Activated CD8-positive, alpha-beta T cell treated with anti-CD3 and anti-CD28 coated beads for 36 hours (primary cell): ENCODE measurements at places on chromosomes 3 and 15.
A peak's percentile ranks its signal among the peaks of the same experiment; 100 is the strongest.

DNA sequence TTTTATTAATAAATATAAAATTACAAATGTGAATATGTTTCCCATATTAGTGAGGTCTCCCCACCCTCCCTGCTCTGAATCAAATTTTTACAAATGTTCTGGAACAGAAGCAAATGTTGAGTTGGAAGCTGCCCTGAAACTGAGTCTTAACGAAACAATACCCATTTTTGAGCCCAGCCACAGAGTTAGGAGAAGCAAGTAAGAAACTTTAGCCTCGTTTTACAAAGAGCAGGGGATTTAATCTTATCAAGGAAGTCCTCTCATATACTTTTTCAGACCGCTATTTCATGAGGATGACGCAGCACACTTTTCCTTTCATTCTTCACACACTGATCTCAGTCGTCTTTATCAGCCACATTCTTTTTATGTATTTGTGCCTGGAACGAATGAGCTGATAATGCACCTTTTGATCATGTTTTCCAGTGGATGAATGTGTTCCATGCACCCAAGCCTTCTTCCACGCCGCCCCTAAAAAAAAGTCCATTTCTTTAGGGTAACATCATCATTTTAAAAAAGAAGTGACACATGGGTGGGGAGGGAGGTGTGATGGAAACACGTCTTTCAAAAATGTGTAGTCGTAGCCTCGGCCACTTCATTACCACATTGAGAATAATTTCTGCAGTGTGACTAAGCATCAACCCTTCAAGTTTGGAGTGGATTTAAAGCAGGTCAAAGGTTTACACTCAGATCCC, 48.1 kb downstream of the SETMAR start:
- DNase-seq, result peak; percentile 47

GRCh38 chr3:45896956-45897355, 10.6 kb downstream of the CCR9 start:
- DNase-seq, result no peak

DNA sequence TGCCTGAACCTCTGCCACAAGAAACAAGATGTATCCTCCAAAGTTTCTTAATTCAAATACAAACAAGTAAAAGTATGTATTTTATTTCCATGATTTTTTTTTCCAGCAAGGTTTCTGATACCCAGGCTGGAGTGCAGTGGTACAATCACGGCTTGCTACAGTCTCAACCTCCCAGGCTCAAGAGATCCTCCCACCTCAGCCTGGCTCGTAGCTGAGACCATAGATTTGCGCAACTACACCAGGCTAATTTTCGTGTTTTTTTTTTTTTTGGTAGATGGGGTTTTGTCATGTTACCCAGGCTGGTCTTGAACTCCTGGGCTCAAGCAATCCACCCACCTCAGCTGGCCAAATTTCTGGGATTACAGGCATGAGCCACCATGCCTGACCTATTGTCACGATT, 12.2 kb upstream of the VEPH1 start:
- DNase-seq, result no peak

DNA sequence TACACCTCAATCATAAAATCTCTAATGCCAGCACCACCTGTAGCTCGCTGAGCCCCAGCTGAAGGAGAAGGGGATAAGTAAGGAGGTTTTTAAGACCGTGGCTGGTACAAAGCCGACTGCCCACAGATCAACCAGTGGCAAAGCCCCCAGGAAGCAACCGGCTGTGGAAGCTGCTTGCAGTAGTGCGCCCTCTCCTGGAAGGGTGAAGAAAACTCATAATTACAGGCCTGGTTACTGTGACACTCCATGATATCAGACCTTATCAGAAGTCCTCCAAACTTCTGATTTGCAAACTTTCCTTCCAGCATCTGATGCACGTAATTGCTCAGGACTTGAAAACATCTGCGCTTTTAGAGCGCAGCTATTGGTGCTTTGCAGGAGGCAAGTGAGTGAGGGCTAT, 63.1 kb upstream of the MCTP2 start:
- DNase-seq, result peak; percentile 20

GRCh38 chr3:177438596-177439220, 241.4 kb upstream of the TBL1XR1 start:
- no peak for DNase-seq

DNA sequence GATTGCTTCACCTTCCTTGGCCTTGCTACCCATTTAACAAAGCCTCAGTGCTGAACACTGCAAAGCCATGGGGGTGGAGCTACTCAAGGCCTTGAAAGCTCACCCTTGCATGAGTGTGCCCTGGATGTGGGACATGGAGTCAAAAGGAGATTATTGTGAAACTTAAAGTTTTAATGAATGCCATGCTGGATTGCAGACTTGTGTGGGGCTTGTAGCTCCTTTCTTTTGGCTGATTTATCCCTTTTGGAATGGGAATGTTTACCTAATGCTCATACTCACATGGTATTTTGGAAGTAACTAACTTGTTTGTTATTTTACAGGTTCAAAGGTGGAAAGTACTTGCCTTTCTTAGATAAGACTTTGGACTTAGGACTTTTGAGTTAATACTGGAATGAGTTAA, 538.5 kb upstream of the NECTIN3 start:
- DNase-seq, result no peak

DNA sequence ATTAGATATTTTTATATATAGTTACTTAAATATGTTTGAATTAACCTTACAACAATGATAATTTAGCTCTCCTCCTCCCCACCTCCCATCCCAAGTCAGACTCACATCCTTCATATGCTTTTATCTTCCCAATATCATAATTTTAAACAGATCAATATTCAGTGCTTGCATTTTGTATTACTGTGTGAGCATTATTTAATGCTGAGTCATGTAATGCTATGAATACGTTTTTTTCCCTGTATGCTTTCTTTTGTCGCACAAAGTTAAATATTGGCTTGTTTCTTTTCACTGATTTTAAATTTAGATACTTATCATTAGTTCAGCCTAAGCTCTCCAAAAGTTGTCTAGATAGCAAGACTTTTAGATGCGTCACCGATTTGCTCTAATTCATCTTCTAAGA, 471.6 kb upstream of the SGO1 start:
- no peak for DNase-seq

GRCh38 chr3:37129871-37130270, 44.5 kb downstream of the LRRFIP2 start:
- no peak for DNase-seq

- DNase-seq, result no peak
Observed at GRCh38 chr3:79063624-79064023, 704.2 kb downstream of the ROBO1 start.

- peak; percentile 11 for DNase-seq
Observed at GRCh38 chr3:9078561-9079240, 115.4 kb upstream of the RAD18 start.

- peak; percentile 40 for DNase-seq
Observed at GRCh38 chr15:101121511-101122090, 130.2 kb downstream of the CHSY1 start.

GRCh38 chr15:42101861-42102260, 7.5 kb upstream of the PLA2G4D start:
- no peak for DNase-seq

GRCh38 chr3:4271834-4272233, 31.3 kb upstream of the SETMAR start:
- DNase-seq, result no peak

- no peak for DNase-seq
Observed at GRCh38 chr3:69292185-69292584, 93.7 kb downstream of the FRMD4B start.

DNA sequence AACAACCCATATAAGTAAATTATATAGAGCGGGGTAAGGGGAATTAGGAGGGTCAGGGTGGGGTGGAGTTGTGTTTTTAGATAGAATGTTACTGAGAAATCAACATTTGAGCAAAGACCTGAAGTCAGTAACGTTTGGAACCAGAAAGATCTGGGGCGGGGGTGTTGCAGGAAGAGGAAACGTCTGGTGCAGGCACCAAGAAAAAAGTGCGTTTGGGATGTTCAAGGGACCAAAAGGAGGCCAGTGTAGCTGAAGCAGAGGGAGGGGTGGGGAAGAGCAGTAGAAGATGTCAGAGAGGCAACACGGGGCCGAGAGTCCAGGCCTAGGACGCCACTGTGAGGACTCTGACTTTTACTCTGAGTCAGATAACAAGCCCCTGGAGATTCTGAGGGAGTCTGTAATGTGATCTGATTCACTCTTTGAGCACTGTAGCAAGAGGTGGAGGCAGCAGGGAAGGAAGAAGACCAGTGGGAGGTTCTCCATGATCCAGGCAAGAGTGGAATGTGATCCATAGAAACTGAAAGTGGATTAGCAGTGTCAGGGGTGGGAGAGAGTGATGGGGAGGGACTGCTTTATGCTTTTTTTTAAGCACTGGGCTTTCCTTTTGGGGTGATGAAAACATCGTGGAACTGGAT, 179.3 kb upstream of the CHRM5 start:
- DNase-seq, result no peak

DNA sequence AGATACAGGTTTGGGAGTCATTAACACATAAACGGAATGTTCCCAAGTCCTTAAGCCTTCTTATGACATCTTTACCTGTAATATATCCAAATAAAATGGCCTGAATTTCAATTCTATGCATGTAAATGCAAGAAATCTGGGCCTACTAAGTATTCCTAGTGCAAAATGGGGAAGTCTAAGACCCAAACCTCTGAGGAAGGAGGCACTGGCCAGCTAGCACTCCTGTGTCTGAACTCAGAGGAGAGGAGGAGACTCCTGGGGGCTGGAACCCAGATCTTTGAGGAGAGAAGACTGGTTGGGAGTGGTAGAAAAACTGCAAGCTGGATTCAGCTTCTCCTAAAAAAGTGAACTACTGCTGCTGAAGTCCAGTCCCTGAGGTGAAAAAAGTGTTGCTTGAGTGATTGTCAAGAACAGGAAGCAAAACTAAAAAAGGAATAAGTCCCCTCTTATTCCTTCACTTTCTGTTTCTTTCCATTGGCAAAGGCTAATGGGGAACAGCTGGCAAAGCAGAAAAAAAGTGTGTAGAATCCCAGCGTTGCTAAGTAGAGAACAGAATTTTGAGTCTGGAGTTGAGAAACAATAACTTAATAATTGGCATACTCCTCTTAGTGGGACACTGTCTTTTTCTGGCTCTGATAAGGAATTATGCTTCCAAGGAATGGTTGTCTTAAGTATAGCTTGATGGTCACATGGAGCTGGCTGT, 54.8 kb upstream of the ATP2C1 start:
- DNase-seq, result no peak

DNA sequence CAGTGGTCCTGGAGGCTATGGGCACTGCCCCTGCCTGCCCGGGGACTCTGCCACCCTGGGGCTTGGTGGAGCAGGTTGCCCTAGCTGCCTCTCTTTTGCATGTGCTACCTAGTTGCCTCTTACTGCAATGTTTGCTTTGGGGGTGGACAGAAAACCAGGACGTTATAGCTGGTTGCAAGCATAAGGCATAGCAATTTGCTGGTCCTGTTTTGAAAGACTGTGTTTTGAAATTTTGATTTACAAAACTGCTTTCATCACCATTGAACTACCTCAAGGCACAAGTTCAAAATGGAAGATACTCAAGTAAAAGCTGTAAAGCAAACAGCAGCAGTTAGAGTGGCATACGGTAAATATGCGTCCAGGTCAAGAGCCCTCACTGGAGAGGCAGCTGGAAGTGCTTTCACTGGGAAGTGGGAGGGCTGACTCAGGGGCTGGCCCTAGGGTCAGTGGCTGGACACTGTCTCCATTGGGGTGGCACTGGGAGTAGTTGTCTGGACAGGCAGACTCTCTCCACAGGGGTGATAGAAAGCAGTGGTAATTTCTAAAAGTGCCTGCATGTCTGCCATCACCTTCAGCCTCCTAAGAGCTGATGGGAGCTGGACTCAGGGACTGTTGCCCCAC, 138.1 kb downstream of the CHDH start:
- DNase-seq, result no peak

DNA sequence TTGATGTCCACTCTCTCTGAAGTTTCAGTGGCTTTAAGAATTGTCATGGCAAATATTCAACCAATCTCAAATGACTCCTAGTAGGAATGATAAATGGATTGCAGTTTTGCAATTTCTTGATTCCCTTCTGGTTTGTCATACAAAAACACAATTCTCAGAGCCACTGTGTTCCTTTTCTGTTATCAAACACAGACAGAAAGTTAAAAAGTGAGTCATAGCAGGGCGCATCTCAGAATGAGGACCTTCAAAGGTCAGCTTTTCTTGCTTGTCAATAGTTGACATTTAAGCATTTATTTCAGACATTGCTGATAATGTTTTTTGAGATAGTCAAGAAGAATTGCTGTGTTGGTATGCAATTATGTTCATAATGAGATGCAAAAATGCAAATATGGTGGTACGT, 405.9 kb downstream of the NR2F2 start:
- no peak for DNase-seq

- no peak for DNase-seq
Observed at GRCh38 chr3:134309987-134310700, 59.5 kb upstream of the RYK start.

DNA sequence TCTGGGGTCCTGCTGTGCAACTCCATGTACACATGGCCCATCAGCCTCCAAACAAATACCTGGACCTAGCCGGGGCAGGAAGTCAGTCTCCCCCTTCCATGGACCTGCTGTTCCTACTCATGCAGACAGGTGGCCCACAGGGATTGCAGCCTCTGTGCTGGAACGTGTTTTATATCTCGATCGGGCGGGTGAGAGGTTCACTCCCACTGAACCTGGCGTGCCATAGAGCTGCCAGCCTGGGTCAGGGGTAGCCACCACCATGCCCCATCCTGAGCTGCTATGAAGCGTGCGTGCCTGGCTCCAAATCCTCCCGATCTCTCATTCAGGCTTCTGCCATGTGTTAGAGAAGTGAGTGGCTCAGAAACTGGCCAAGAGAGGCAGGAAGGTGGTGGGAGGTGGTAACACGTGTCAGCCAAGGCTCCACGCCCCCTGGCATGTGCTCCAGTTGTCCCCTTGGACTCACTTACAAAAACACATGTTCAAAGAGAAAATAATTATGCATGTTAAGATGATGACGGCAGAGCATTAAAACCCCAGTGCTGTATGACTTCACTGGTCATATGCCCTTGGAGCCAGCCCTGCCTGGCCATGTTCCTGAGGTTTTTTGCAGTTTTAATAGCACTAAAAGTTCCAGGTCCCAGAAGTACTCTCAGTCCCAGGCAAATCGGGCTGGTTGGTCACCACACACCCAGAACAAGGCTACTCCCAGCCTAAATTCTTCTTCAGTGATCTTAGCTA, 30.6 kb downstream of the CTSH start:
- no peak for DNase-seq

DNA sequence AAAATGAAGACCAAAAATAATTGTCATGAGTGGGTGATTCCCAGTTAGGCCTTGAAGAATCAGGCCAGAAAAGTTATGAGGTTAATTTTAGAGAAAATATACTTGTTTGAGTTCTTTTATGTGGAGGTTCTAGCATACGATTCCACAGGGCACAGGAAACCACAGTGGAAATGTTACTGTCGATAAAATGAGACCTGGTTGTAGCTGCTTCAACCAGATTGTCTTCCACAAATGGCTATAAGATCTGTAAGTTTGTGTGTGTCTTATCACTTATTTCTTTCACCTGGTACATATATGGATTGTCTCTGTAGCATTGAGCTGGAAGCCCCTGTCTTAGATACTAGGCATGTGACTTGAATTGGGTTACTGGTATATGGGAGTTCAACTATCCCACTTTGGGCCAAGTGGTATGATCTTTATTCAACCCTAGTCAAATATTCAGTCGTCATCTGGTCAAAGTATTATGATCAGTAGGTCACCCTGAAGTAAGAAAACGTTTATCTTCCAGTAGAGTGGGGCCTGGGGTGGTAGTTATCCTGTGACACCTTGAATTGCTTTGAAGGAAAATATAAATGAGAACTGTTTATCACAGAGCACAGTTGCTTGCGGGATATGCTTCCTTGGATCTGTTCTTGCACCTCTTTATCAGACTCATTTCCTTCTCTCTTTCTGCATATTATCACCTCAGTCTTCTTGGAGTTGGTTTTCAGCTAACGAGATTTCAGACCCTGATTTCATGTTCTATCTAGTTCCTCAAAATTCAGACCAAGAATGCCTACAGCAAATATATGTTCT, 21.5 kb upstream of the ZNF609 start:
- no peak for DNase-seq
